ENCODE measurements at places on chromosomes 6 and 20.

GRCh38 chr6:42402184-42402583 lies 49.5 kb downstream of the TRERF1 start:
- DNase-seq = peak; percentile 42

DNA sequence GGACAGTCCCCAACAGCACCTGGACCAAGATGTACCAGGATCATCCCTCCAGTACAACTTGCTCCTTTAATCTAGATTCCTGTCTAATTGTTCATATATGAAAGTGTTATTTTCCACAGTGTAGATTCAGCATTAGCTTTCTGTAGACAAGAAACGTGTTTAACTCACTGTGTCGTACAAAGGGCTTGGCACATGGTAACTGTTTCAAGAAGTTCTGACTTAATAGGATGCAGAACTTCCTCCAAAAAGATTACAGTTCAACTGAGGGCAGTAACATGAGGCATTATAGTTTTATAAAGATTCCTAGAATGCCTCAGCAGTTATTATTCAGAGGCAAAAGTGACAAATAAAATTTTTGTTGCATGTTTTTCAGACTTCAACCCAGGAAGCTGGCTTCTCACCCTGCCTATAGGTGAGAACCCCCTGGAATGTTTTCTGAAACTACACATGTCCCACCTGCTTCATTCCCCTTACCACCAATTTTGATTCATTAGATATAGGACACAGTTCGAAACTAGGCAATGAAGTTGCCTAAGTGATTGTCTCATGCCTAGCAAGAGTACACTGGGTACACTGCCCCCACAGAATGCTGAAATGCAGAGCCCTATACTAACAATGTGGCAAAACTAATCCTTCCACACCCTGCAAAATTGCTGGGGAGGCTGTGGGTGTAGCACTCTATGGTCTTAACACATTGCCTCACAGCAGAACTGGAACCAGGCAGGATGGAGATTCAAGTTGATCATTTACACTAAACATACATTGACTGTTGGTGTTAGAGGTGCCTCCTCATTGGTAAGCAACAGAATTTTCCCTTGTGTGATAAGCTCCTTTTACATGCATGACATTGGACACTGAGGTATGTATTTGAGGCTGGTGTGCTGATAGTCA lies 22.6 kb upstream of the SH3BGRL2 start:
- DNase-seq = peak; percentile 10

DNA sequence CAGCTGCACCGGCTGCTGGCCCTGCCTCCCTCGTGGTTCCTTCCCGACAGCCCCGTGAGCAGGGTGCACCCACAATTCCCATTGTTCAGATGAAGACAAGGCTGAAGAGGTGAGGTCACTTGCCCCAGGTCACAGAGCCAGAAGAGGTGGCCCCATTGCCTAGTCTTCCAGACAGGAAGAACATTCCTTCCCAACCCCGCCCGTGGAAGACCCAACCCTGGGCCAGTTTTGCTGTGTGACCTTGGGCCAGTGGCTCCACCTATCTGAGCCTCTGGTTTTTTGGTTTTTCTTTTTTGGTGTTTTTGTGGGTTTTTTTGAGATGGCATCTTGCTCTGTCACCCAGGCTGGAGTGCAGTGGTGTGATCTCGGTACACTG lies 61.7 kb downstream of the RIPOR3 start:
- no peak for DNase-seq

- no peak for DNase-seq
Measured at GRCh38 chr20:18634501-18634900, 46.6 kb downstream of the DTD1 start.

DNA sequence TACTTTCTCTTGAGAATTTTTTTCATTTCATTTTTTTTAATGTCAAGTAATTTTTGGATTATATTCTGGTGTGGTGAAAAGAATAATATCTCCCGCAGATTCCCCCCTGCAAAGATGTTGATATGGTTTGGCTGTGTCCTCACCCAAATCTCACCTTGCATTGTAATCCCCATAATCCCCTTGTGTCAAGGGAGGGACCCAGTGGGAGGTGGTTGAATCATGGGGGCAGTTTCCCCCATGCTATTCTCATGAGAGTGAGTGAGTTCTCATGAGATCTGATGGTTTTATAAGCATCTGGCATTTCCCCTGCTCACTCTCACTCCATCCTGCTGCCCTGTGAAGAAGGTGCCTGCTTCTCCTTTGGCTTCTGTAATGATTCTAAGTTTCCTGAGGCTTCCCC lies 58.7 kb upstream of the PMEPA1 start:
- no peak for DNase-seq

DNA sequence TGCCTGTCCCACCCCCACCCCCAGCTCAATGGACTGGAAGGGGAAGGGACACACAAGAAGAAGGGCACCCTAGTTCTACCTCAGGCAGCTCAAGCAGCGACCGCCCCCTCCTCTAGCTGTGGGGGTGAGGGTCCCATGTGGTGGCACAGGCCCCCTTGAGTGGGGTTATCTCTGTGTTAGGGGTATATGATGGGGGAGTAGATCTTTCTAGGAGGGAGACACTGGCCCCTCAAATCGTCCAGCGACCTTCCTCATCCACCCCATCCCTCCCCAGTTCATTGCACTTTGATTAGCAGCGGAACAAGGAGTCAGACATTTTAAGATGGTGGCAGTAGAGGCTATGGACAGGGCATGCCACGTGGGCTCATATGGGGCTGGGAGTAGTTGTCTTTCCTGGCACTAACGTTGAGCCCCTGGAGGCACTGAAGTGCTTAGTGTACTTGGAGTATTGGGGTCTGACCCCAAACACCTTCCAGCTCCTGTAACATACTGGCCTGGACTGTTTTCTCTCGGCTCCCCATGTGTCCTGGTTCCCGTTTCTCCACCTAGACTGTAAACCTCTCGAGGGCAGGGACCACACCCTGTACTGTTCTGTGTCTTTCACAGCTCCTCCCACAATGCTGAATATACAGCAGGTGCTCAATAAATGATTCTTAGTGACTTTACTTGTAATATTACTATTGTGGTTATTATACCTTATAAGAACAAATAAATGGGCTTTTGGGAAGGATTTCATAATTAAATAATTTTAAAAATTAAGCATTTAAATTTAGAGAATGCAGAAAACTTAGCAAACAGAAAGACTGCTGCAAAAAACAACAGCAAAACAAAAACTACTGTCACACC lies 8.4 kb downstream of the CDKN1A start:
- no peak for DNase-seq

- DNase-seq = peak; percentile 16
Measured at GRCh38 chr6:37845930-37846329, 26.4 kb downstream of the ZFAND3 start.

DNA sequence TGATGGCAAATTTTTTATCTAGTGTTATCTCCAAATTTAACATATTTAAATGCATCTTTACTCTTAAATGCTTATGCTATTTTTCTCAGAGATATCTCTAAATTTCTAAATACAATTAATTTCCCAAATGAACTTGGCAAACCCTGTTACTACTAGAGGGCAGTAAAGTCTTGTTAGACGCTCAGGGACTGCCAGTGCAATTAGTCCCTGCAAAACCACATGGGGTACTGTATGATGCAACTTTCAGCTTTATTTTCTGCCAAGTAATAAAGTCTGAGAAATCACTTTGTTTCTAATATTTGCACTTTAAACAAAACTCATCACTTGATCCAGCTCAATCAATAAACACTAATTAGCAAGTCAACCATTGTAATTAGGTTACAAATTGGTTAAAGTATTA lies 76.0 kb upstream of the ADGRB3 start:
- peak; percentile 57 for DNase-seq

DNA sequence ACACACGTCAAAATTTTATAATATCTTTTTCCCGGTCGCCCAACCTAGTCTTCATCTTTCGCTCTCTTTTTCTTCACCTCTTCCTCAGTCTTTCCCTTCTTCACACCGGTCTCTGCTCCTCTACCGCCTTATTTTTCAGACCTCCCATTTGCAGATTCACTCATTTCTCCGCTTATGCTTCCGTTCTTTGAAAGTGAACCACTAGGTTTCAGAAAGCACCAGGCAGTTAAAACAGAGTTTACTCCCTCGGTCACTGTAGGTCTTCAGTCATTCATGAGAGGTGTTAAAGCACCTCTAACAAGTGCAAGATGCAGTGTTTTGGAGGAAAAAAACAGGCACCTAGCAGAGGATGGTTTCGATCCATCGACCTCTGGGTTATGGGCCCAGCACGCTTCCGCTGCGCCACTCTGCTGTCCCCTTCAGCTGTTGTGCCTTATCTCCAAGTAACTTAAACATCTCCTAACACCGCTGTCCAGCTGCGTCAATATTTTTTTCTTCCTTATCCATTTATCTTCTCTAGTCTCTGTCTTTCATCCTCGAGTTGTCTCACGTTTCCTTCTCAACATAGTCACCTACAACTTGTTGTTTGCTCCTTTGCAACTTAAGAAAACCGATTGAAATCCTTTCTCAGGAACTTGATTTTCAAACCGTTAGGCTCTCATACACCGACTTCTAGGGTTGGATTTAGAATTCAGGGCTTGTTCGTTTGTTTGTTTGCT lies 119.7 kb upstream of the ZNF184 start:
- peak; percentile 86 for DNase-seq

GRCh38 chr6:6968731-6969552 lies 138.8 kb upstream of the RREB1 start:
- no peak for DNase-seq

DNA sequence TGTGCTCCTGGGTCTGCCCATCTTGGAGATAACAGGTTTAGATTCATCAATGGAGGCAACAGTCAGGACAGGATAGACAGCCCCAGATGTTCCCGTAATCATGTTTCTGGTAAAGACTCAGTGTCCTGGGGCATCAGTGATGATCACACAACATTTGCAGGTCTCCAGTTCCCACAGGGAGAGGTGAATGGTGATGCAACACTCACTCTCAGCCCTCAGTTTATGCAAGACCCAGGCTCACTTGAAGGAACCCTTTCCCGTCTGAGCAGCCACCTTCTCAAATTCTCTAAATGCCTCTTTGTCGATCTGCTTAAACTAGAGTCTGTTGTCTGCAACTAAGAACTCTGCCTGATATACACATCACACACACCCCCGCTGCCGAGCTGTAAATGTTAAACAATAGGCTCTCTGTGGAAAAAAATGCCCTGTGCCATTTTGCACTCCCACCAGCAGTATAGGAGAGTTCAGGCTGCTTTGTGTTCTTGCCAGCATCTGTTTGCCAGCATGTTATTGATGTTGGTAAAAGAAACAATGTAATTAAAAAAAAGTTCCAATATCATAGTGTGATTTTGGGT lies 30.1 kb upstream of the SCP2D1 start:
- no peak for DNase-seq

Measured in fibroblast of upper back skin (primary cell).